Stimulated activated CD8-positive, alpha-beta memory T cell treated with anti-CD3 and anti-CD28 coated beads, Interleukin-4, amount 100 ng/mL, for 1 hour (primary cell): ENCODE measurements at places on chromosomes 6 and 20.

DNA sequence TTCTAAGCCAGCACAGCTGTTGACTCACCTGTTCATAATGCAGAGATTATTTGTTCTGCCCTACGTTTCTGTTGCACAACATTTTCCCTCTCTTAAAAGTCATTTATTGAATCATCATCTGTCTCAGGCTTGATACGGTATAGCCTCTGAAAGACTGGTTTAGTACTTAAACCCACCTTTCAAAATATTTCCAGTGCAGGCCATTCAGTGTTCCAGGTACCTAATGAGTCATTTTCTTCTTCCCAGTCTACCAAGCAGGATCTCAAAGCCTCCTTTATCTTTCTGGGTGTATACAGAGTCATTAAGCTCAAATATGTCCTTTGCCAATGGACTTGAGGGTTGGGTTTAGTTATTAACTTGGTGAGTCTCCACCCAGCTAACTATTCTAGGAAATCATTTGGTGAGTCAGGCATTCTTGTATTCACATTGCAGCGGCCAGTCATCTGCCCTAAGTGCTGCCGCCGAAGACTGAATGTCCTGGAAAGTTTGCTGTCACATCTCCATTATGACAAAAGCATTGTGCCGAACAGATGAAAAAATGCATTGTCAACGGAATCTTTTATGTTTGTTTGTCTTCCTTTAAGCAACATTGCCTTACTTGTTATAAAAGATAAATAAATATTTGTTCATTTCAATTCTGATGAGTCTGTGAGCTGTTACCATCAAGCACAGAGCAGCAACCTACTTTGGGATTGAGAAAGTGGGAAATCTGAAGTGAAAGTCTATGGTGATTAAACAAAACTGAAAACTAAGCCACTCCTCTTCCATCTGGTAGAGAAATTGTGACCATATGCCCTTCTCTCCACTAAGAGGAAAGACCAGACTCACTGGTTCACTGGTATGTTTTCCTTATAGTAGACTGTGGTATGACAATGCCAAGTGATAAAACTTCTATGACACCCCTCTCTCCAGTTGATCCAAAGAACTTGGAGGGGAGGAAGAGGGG is 14.3 kb upstream of the FAM135A start:
- DNase-seq: no peak

GRCh38 chr6:36774331-36774730 is 64.9 kb downstream of the CPNE5 start:
- no peak for DNase-seq

- no peak for DNase-seq
Measured at GRCh38 chr6:12572896-12573827, 143.4 kb upstream of the PHACTR1 start.

DNA sequence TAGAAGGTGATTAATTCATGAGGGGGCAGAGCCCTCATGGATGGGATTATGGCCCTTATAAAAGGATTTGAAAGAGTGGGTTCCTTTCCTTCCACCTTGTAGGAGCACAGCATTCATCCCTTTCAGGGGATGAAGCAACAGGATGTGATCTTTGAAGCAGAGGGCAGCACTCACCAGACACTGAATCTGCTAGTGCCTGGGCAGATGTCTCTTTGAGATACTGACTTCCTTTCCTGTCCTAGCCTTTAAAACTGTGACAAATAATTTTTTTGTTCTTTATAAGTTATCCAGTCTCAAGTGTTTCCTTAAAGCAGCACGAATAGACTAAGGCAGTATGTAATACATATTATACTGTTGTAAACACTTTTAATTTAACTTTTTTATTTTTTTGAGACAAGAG is 538.6 kb upstream of the RNF217 start:
- no peak for DNase-seq

- no peak for DNase-seq
Measured at GRCh38 chr6:164283574-164283973, 869.1 kb downstream of the QKI start.

- no peak for DNase-seq
Measured at GRCh38 chr6:157648561-157648960, 174.5 kb upstream of the SNX9 start.

- DNase-seq: peak; percentile 81
Measured at GRCh38 chr6:34887753-34888513, at the start of gene TAF11. TAF11 (minus strand) TSS chr6:34888042; CDS start chr6:34887957, 85 bp downstream.

DNA sequence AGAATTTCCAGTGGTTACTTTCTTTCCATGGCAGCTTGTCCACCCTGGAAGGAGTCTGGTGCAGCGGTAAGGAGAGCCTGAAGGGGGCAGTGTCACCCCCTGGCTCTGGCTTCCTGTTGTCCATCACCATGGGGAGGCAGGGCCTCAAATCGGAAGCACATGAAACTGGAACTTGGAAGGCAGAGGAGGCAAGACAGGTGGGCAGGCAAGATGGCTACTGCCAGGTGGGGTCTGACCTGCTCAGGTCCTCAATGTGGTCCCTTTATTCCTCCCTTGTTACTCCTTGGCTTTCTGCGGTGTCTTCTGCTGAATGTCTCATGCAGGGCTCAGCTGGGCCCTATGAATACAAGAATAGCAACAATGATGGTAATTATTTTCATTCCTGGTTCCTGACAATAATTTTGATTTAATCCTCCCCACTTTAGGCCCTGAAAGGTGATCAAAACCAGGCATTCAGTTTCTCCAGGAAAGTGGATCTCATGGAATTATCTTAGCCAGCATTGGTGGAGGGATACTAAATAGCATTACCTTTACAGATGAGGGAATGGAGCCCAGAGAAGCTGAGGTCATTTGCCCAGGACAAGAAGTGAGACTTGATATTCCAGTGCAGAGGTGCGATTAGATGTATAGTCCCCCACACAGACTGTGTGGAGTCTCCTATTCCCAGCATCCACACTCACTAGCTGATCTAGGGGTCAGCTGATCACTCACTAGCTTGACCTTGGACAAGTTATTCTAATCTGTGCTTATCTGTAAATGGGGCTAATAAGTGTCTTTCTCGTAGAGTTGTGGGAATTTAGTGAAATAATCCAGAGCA is 17.6 kb upstream of the SNAI1 start:
- DNase-seq: no peak

DNA sequence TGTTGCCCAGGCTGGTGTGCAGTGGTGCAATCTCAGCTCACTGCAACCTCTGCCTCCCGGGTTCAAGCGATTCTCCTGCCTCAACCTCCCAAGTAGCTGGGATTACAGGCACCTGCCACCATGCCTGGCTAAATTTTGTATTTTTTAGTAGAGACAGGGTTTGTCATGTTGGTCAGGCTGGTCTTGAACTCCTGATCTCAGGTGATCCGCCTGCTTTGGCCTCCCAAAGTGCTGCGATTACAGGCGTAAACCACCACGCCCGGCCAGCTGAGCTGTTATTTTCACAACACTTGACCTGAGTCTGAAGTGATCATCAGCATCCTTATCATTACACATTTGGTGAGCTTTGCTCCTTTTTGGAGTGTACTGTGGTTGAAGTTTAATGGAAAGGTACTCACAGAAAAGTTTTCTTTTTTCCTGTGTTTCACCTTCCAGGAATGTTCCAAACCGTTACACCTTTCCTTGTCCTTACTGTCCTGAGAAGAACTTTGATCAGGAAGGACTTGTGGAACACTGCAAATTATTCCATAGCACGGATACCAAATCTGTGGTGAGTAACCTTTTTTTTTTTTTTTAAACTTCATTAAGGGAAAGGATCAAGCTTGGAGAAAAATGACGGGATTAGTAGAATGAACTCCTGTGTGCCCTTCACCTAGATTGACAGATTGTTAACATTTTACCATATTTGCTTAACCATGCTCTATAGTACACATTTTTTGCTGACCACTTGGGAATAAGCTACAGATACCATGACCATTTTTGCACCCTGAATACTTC is 9.7 kb downstream of the RNF114 start:
- no peak for DNase-seq

DNA sequence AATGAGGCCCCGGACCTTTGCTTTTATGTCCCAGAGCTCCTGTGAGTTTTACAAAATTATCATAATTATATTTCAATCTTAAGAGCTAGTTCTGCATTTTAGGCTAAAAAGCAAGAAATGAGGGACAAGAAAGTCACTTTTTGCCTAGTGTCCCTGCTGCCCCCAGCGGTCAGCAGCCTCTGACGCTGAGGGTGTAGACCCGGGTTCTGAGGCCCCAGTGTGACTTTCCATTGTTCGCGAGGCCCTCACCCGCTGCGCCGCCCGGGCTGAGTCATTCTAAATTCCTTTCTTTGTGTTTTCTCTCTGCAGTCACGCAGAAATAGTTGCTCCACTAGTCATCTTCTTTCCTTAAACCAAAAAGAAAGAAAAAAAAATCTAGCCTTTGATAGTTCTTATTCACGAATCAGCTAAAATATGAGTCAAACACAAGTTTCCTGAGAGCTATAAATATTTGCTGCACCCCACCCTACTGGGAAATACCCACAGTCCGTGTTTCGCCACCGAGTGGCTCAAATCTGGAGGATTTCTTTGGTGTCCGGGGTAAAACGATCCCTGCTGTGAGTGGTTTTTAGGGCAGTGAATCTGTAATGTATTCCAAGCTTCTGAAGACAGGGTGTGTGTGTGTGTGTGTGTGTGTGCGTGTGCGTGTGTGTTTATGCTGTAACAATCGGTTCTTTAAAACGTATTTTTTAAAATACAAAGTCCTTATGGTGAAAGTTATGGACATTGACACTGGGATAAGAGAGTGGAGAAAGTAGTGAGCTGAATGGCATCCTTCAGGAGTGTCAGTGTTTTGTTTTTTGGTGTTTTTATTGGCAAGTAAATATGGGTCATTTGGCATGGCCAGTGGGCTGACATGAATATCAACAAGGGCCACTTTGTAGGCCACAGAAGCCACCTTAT is 59.7 kb upstream of the EEF1A1 start:
- peak; percentile 64 for DNase-seq

DNA sequence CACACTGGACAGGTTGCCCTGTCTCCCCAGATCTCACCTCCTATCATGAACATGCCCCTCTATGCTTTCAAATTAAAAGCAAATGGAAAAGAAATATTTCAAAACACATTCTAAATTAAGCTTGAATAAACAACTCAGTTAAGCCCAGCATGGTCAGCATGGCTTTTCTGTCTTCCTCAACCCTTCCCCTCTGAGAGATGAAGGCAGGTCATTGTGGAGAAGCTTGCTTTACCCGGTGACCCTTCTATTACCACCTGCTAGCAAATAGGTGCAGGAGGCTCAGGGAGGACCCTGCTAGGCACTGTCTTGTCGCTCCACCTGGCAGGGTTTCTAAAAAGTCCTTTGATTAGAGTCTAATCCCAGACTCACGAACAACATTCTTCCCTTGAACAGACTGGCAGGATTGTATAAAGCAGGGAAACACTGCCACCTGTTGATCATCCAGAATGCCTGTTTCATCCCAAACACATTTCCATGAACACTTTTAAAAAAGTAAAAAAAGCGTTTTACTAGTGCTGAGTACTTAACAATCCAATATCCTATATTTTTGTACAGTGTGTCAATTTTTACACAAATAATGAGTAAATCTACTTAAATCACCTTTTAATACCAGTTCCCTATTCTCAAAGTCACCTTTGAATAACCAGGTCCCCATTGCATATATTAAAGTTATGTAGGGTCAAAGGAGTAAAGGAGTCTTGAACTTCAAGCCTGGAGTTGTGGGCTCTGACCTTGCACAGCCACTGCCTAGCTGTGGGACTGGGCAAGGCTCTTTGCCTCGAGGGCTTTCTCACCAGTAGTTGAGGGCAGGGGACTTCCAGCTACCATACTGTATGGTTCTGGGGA is 75.5 kb downstream of the GPR6 start:
- DNase-seq: no peak

DNA sequence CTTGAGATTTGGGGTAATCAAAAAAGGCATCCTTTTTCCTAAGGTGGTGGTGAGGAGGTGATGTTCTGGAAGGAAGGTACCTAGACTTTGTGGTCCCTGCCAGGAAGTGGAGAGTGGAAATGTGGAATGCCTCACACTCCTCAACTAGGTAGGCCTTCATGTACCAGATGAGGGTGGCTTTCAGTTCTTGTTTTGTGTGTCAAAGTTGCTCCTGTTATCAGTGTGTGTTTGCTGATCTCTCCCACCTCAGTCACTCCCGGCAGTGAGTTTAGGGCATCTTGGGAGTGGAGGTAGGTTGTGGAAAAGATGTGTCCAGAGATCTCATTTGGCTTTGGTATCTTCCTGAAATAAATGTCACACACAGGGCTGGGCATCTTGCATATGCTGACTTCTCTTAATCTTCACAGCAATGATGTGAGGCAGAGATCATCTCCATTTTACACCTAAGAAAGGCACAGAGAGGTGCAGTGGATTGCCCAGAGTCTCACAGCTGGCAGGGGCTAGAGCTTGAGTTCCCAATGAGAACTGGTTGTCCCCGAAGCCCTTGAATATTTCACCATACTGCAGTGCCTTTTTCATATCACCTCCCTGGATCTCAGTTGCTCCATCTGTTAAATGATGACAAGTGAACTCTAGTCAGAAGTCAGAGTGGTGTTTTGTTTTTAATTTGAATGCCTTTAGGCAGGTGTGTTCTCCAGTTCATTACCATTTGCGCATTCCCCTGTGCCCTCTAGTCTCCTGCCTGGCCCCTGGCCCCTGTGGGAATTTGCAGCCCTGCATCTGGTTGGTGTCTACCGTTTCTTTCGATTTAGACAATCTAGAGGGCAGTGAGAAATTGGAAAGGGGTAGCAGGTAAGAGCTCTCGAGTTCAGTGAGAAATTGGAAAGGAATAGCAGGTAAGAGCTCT is 2.9 kb downstream of the PKIG start:
- DNase-seq: no peak

DNA sequence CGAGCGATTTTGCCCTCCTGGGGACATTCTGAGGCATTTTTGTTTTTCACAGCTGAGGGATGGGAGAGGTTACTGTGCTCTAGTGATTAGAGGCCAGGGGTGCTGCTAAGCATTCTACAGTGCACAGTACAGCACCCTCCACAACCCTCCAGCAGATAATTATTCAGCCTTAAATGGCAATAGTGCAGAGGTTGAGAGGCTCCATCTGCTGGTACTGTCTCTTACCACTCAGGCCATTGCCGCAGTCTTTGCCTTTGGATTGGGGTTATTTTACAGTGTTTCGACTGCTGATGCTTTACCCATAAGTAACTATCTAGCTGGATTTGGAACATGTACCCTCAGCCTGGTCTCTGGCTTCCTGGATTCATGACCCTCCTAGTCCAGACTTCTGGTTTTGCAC is 705.3 kb downstream of the KIF16B start:
- DNase-seq: no peak

- DNase-seq: no peak
Measured at GRCh38 chr6:44485601-44486401, 98.3 kb downstream of the CDC5L start.

DNA sequence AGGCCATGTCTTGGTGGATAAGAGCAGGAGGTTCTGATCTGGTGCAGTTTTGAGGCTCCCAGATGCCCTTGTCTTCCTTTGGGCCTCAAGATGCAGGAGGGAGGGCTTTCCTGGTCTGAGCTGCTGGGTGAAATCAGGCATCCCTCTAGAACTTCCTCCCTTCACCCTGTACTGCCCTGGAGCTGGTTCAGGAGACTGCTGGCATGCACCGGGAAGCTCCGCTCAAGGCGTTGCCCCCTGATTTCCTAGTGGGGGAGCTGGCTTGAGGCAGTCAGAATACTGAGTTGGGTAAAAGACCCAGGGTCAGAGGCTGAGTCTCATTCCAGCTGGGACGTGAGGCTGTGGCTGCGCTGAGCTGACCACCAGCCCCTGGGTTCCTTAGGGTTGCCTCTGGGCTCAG is 12.0 kb downstream of the PHACTR3 start:
- no peak for DNase-seq

- no peak for DNase-seq
Measured at GRCh38 chr6:145721144-145721543, 14.2 kb downstream of the EPM2A start.
